ENCODE measurements at places on chromosomes 3 and 15.

- peak; percentile 75 for DNase-seq
Measured at GRCh38 chr3:123695731-123696640, 111.1 kb upstream of the HACD2 start.

DNA sequence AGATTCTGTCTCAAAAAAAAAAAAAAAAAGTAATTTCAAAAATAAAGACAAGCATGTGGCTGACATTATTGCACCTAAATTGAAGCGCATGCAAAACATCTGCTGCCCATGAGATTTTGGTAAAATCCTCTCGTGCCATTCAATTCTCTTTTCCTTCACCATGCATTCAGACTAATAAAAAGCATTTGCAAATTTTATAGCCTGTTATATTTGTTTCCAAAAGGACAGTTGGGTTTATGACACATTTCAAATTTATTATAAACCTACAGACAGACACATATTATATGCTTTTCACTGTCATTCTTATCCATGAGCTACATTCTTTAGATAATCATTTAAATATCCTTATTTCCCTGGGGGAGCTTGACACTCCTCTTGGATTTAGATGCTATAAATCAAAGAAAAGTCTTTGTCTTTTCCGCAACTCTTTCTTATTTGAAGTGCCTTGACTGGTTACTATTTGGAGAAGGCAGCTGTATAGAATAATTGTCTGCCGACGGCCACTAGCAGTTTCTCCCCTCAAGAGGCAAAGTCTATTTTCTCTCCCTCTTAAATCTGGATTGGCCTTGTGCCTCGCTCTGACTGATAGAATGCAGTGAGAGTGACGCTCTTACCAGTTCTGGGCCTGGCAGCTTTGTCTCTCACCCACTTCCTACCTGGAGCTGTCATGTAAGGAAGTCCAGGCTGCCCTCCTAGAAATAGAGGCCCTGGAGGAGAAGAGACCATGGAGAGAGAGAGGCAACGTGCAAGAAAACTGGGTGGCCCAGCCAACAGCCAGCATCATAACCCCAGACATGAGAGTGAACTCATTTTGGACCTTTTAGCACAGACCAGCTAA is 6.8 kb upstream of the LRIG1 start:
- DNase-seq: no peak

- DNase-seq: no peak
Measured at GRCh38 chr15:98719137-98719740, 70.9 kb downstream of the IGF1R start.

- DNase-seq: peak; percentile 39
Measured at GRCh38 chr15:90004671-90005070, 3.5 kb downstream of the ZNF710 start.

- DNase-seq: peak; percentile 39
Measured at GRCh38 chr3:89049119-89049518, 58.3 kb upstream of the EPHA3 start.

GRCh38 chr3:128804811-128805155 is 74.6 kb upstream of the ACAD9 start:
- no peak for DNase-seq

DNA sequence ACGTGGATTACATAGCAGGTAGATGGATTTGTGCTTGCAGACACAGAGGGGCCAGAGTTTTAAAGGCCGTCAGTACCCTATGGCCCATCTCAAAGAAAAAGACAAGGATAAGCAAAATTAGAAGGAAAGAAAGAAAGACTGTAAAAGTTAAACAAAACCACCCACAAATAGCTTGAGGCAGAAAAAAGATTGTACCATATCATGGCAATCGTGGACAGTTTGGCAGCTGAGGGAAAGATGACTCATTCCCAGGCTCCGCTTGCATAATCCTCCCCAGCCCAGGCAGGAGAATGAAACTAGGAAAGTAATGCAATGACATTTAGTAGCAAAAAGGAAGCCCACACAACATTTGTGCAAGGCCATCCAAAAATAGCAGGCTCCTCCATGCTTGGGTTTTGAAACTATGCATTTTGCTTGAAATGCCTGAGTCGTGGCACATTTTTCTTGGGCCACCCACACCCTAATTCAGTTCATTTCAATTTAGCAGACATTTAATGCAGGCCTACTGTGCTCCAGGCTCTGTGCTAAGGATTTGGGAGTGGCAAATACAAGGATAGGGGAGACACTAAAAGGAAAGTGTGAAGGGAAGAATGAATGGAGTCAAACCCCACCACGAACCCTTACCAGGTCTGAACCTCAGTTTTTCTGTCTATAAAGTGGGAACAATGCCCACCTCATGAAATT is 40.9 kb upstream of the SMAD3 start:
- peak; percentile 90 for DNase-seq

GRCh38 chr3:46614431-46614830 is 2.1 kb downstream of the FAM240A start:
- peak; percentile 28 for DNase-seq
